ENCODE measurements at places on chromosomes 1 and 21.

DNA sequence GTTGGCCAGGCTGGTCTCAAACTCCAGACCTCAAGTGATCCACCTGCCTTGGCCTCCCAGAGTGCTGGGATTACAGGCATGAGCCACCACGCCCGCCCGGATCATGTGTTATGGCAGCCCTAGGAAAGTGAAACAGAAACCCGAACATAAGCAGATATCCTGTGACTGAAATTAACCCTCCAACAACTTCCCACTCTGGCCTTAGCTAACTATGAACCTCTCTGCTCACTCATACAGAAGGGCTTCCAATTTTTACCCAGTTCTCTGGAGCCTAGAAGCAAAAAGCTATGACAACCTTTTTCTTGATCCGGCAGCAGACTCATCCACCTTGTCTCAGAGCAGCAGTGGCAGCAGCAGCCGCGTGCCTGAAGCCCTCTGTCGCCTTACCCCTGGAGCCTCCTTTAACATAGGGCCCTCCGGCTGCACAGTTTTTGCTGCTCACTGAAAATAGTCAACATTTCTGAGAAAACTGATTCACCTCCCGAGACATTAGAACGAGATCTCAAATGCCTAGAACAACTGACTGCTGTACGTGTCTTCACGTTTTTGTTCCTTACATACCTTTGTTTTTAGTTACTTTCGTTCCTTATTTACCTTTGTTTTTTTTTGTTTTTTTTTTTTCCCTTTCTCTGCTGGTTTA is 9.3 kb downstream of the CBR1 start:
- DNase-seq = peak; percentile 50

DNA sequence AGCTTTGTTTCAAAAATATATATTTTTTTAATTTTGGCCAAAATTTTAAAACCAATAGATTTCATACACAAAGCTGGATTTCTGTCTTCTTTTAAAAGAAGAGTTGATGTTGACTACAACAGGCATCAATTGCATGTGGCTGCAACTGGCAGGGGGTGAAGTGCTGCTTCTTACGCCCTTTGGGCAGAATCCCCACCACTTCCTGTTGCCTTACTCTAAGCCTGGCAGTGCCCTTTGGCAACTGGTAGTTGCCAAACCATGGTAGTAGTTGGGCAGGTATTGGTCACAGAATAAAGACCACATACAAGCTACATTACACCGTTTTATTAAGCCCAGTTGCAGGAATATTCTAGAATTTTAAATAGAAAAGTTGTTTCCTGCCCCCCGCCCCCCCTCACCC is 17.0 kb downstream of the LAMC2 start:
- DNase-seq = no peak

GRCh38 chr21:14686466-14687267 is 140.6 kb upstream of the SAMSN1 start:
- no peak for DNase-seq

- no peak for DNase-seq
Observed at GRCh38 chr1:23825762-23826522, 713 bp upstream of the HMGCL start.

DNA sequence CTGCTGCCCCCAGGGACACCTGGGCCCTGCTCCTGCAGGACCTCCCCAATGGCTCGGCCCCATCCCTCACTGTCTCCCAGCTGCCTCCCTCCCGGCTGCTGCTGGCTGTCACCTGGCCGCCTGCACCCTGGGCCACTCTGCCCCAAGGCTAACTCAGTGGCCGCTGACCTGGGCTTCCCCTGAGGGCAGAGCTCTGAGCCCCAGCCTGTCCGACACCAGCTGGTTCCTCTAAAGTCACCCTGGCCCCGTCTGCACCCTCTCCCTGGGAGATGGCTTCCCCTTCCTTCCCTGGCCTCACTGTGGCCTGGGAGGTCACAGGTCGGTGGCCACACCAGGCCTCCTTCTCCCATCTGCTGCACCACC is 15.0 kb downstream of the ITGB2 start:
- no peak for DNase-seq

GRCh38 chr1:159775716-159776115 is 5.0 kb upstream of the DUSP23 start:
- DNase-seq = no peak
